ENCODE measurements at places on chromosomes 2 and 18.
A peak's percentile ranks its signal among the peaks of the same experiment; 100 is the strongest.

DNA sequence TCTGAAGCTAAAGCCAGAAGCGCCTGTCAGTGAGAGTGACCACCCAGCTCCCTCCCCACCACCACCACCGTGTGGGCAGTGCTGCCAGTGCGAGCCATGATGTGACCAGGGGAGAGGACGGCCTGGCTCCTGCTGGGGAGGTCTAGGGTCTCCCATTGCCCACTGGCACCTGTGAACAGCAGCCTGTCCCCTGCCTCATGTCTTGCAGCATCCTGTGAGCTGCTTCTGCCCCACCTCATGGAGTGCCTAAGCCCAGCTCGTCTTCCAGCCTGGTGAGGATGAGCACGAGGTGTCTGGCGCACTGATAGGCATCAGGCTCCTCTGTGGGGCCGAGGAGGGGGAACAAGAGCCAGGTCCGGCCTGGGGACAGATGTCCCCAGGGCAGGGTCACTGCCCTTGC is 61.4 kb downstream of the FAM168B start:
- DNase-seq = no peak

DNA sequence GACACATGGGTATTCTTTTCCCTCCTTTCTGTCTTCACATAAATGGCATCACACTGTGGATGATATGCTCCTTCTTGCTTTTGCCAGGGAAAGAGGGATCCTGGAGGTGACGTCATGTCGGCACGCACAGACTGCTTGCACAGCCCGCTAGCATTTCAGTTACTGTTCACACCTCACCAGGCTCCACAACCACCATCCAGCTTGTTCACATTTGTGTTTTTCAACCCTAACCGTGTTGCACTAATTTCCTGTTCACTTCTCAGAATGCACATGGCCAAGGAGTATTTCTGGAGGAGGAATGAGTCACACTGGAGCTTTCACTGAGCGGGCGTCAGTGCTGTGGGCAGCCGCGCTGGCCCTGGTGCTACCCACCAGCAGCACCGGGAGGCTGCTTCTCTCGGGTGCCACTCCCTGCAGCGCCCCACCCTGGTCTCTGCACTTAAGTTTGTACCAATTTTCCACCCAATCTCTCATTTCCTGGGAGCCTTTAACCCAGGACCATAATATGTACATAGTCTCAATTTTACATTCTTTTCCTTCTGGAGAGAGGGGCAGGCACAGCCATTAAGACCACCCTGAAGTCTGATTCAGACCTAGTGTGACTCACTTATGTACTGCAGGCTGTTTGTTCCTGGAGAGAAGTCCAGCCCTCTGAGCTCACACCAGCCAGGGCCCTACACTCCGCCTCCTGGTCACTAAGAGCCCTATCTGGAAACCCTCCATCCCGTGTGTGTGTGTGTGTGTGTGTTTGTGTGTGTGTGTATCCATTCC is 65.1 kb downstream of the MBP start:
- DNase-seq = peak; percentile 84

DNA sequence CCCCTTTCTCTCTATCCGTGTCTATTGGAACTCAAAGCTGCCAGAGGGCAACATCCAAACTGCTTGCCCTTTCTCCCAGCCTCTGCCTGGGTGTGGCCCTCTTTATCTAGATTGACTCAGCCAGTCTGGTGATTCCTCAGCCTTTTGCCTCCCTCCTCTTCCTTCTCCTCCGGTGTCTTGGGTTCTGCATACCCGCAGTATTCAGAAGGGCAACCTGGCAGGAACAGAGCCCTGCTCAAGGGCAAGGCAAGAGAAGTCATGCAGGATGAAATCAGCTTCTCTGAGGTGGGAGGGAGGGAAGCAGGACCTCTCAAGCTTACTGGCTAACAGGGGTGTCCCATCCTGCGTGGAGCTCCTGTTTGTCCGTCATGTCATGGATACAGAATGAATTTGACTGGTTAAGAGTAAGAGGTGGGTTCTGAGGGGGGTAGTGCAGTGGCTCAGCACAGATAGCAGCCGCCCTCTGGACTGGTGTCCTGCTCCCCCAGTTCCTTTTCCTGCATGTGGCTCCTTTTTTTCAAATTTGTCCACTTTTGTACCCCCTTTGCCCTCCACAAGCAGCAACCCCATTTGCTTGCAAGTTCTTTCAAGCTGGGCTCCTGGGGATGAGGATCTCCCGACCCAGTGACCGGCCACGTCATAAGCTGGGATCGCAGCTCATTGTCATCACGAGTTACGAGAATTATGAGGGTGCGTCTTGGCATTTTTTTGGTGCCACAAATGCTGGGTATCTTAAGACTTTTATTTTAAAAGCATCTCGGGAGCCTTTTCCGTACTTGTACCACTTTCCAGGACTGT is 154.1 kb downstream of the FHOD3 start:
- DNase-seq = no peak

DNA sequence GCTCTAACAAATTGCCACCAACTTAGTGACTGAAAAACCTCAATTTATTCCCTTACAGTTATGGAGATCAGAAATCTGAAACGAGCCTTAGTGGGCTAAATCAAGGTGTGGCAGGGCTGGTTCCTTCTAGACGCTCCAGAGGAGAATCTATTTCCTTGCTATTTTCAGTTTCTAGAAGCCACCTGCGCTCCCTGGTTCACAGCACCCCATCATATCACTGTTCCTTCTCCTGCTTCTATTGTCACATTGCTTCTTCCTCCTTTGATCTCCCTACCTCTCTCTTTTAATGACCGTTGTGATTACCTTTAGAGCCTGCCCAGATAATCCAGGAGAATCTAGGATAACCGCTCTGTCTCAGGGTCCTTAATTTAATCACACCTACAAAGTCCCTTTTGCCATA is 596.6 kb downstream of the PLCL1 start:
- no peak for DNase-seq

GRCh38 chr18:8056723-8057122 is 489.6 kb downstream of the PTPRM start:
- DNase-seq = no peak

DNA sequence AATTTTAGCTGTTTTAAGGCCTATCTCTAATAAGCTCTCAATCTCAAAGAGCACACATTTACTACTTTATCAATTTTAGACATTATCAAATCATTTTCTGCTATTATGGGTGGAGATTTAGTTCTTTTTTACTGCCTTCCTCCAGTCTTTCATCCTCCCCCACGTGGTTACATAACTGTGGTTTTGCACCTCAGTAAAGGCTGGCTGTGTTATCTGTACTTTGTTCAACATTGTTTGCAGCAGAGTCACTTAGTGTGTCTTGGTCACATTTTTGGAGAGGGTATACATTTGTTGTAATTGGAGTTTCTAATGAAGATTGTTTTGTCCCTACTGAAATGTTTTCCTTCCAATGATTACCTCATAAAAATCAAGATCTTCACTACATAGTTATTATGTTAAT is 549.6 kb upstream of the CELF4 start:
- DNase-seq = no peak

GRCh38 chr18:76209597-76209996 is 285.4 kb downstream of the ZNF516 start:
- DNase-seq = no peak

- DNase-seq = peak; percentile 71
Measured at GRCh38 chr2:38581193-38582147, 21.3 kb downstream of the HNRNPLL start.

DNA sequence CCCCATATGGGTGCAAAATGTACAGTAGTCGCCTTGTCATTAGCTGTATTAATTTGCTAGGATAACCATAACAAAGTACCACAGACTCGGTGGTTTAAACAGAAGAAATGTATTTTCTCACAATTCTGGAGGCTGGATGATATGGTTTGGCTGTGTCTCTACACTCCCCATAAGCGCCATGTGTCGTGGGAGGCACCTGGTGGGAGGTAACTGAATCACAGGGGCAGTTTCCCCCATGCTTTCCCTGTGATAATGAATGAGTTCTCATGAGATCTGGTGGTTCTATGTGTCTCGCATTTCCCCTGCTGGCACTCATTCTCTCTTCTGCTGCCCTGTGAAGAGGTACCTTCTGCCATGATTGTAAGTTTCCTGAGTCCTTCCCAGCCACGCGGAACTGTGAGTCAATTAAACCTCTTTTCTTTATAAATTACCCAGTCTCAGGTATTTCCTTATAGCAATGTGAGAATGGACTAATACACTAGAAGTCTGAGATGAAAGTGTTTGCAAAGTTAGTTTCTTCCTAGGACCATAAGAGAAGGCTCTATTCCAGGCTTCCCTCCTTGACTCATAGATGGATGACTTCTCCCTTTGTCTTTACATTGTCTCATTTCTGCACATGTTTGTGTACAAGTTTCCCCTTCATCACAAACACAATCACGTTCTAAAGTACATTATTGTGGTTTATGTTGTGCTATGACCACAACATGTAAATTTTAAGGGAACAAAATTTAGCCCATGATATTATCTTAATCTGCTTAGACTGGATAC is 1442.6 kb downstream of the SUCLG1 start:
- DNase-seq = no peak

GRCh38 chr2:47088371-47089082 is 66.6 kb downstream of the STPG4 start:
- no peak for DNase-seq

DNA sequence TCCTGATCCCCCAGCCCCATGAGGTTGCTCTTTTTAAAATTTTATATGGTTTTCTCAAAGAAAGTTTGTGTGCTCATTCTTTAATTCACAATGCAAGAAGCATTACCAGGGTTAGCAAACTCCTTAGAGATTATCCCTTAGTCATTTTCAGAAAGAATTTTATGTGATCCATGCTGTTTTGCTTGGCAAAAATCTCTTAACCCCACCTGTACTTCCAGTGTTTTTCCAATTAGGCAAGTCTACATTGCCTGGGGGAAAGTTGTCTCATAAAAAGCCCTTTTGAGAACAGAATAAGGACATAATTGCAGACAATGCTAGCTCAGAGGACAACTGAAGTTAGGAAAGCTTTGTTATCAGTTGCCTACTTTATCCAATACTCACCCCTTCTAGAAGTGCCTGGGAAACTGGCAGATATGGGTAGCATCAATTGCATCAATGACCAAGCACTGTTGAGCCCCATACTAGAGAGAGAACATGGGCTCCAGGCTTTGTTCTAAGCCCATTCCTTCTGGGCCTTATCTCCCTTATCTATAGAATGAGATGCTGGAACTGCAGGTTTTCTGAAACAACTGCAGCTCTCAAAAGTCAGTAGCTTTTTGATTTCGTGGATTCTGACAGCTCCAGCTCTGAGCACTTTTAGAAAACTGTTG is 265.9 kb upstream of the SPHKAP start:
- no peak for DNase-seq

DNA sequence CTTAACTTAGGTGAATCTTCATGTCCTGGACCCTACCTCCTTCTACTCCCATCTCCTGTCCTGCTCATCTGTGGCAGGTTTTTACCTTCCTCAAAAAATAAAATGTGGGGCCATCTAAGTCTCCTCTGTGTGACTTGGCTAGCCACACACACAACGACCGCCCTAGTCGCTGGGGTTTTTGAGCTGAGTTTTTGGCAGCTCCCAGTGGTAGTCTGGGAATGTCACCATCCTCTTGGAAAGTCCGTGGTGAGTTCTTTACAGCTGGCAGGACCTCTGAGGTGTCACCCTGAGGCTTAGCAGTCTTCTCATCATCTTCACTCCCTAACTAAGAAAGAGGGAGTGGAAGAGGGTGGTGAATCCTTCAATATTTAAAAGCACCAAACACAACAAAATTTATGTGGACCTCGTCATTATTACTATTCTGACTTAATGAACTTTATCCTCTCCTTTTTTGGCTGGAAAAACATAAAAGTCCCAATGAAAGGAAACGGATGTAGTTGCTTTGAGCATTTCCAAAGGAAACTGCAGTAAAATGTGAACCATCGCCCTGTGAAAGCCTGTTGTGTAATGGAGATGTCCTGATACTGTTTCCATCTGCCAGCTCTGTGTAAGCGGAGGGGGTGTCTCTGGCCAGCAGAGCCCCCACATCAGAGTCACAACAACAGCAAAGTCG is 78.6 kb downstream of the VAPA start:
- DNase-seq = peak; percentile 18

- peak; percentile 69 for DNase-seq
Measured at GRCh38 chr18:623761-624620, 27.2 kb downstream of the CLUL1 start.

DNA sequence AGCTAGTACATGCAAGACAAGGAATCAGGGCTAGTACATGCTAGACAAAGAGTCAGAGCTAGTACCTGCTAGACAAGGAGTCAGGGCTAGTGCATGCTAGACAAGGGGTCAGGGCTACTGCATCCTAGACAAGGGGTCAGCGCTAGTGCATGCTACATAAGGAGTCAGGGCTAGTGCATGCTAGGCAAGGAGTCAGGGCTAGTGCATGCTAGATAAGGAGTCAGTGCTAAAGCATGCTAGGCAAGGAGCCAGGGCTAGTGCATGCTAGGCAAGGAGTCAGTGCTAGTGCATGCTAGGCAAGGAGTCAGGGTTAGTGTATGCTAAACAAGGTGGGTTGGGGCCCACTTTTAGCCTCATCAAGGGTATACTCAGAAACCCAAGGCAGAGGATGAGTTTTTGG is 90.1 kb upstream of the FAM136A start:
- DNase-seq = no peak

DNA sequence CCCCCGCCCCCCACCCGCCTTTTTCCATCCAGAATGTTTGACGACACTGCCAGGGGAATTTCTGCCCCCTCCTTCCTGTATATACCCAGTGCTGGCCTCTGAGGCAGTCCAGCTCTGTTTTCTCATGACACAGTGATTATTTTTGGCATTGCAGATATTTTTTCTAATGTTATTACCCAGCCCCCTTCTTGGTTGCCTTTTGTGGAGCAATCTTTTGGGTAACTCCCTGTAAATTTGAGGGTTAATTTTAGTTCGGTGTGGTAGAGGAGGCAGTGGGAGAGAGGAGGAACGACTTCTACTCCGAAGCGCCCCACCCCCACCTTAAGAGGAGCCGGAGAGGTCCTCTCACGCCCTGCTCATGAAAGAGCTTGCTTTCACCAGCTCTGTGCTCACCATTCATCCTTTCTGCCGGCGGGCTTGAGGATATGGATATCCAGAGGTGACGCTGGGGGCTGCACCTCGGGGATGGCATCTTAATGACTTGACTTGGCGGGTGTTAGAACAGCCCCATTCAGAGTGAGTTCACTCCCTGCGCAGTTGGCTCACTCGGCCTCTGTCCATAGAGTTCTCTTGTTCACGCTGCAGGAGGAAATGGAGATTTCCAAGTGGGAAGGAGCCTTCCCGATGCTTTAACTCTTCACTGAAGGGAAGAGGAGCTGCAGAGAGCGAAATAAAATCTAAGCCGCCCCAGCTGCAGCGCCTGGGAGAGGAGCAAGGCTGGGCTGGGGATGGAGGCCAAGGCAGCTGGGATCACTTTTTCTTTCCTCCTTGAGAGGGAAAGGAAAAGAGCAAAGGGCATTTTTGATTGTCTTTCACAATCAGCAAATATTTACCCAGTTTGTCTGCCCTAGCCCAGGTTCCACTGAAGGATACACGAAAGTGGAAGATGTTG is 38.4 kb downstream of the EPAS1 start:
- DNase-seq = peak; percentile 61

- DNase-seq = no peak
Measured at GRCh38 chr2:152046940-152047339, 51.9 kb downstream of the CACNB4 start.

- DNase-seq = no peak
Measured at GRCh38 chr2:120791243-120791961, 55.7 kb downstream of the GLI2 start.

All from fibroblast of gingiva (primary cell).